ENCODE measurements at places on chromosomes 12 and 14.

DNA sequence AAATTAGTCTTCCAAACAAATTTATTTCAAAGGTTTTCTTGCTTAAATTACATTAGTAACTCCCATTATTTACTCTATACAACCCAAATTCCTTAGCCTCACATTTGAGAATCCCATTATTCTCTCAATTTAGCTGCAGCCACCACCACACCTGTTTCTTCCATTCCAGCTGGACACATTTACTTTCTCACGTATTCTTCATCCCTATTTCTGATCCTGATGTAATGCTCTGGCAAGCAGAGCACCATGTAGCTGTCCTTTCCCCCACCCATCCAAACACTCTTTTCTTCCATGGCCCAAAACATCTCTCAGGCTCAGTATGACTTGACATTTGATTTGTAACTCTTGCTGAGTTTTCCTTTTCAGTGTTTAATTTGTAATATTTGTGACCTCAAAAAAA is 240.2 kb upstream of the CLEC14A start:
- DNase-seq, result no peak

GRCh38 chr12:123107926-123108681 is 42.8 kb downstream of the PITPNM2 start:
- DNase-seq, result no peak

DNA sequence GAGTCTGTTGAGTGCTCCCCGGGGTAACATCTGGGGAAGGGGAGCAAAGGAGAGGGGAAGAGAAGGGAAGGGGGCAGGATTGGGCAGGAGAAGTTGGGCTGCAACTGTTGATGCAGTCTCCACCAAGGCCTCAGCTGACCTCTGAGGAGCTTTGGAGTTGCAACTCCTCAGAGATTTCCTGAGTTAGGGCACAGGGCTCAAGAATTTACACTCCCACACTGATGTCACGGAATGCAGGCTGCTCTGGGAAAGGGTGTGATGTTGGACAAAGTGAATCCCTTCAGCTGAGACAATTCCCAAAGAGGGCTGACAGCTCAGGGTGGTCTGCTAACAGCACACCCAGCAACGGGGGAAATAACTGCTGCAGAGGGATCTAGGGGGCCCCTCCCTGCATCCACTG is 295.6 kb downstream of the PCNX1 start:
- DNase-seq, result no peak

DNA sequence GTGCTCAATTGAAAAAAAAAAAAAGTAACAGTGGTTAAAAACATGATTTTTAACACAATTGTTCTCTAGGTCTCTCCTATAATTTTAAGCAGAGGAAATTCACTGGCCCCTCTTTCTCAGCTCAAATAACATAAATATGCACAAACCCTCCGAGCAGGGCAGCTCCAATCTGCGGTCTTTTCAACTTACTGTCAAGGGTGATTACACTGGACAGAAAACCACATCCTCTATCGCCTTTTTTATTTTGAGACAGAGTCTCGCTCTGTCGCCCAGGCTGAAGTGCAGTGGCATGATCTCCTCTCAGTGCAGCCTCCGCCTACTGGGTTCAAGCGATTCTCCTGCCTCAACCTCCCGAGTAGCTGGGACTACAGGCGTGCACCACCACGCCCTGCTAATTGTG is 16.5 kb upstream of the GABARAPL1 start:
- DNase-seq, result peak; percentile 16

DNA sequence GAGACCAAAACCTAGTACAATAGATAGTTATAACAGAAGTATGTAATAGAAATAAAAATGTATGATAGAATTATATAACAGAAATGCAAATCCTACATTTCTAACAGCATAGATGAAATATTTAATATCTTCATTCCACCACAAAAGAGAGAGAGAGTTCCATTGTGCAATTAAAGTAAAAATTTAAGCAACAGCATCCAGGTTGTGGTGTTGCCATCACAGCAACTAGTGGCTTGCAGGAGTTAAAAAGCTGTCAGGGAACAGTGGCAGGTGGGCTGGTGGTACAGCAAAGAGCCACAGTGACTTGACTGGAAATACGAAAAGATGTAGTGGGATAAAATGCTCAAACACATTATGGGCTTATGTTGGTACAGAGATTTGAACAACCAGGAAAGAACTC is 57.1 kb upstream of the MDM1 start:
- no peak for DNase-seq

GRCh38 chr12:56641219-56641618 is 4.6 kb downstream of the ATP5F1B start:
- no peak for DNase-seq

GRCh38 chr14:24411443-24412389 is 12.9 kb downstream of the NYNRIN start:
- peak; percentile 52 for DNase-seq

DNA sequence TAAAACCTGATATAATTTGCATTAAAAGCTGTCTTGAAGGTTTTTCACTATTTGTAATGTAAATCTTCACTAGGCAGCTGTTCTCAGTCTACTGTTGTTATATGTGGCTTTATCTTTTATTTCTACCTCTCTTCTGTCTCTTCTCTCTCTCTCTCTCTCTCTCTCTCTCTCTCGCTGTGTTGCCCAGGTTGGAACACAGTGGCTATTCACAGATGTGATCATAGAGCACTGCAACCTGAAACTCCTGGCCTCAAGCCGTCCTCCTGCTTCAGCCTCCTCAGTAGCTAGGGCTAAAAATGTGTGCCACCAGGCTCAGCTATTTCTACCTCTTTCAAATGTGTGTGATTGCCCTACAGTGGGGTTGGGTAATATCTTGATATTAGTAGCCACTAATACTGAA is 21.1 kb downstream of the FUT8 start:
- no peak for DNase-seq

GRCh38 chr14:65554837-65555236 is 142.3 kb downstream of the FUT8 start:
- DNase-seq, result no peak

GRCh38 chr14:61260939-61261776 is 20.0 kb downstream of the TMEM30B start:
- no peak for DNase-seq

GRCh38 chr12:76037130-76038103 is 5.8 kb upstream of the PHLDA1 start:
- peak; percentile 77 for DNase-seq

GRCh38 chr12:113292091-113292490 is 42.8 kb downstream of the SLC8B1 start:
- DNase-seq, result no peak

DNA sequence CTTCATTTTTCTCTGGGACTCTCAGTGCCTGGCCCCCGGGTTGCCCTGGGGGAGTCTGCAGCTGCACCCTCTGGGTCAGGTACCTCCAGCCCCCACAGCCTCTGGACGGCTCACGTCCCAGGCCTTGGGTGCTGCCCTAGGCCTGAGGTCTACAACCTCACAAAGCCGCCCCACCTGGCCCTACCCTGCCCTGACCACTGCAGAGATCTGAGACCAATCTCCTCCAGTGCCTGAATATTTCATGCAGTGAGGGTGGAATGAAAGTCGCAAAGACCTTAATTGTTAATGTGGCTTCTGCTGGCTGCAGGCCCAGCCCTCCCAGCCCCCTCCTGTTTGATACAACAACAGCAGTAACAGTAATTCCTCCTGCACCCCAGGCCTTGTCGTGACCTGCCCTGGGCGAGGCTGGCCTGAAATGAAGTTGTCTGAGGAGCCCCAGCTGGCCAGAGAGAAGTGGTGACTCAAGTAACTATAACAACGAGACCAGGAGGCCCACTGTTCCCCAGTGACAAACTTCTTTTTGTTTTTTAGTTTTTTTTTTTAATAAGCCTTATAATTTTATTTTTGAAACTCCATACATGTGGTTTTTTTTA is 8.8 kb upstream of the CCDC85C start:
- DNase-seq, result no peak

DNA sequence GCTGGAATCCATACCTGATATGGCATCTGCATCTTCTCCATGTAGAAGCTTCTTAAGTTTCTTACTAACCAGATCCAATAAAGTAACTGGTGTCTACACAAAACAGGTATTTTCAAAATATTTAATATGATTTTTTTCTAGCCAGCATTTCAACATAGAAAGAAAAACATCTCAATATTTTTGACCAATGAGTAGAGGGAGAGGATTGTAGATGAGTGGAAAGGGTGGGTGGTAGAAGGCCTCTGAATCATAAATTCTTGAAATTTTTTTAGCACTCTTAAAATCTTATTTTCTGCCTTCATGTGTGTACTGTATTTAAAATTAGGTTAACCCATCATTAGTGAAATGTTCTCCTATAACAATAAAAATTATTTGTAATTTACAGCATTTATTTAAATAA is 18.0 kb downstream of the DEPDC4 start:
- DNase-seq, result no peak

DNA sequence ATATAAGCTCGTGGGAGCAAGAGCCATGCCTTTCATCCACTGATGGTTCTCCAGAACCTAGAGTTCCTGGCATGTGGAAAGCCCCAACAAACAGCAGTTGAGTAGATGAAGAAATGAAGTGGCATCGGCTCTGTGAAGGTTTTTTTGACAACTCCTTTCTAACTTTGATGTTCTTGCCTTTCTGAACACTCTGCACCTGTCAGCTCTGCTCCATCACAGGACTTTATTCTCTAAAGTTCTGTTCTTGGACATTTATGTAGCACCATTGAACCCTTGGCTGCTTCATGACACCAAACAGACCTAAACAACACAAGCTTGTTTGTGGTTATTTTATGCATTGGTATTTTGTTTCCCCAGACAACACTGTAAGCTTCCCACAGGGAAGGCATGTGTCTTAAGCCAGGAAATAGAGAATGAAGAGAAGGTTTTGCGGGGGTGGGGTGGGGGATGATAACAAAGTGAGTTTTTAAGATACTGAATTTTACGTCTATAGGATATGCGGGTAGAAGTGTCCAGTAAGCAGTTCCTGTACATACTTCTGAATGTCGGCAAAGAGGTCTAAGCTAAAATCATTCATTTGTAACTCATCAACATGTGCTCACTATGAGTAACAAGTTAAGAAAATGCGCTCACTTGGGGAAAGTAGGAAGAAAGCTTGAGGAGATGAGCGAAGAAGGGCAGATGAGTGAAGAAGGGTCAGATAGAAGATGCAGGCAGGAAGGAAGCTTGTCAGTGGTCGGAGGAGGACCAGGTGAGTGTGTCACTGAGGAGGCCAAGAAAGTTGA is 146.0 kb upstream of the PLEKHG7 start:
- no peak for DNase-seq

- no peak for DNase-seq
These were observed 190.8 kb downstream of the TTC7B start for GRCh38 chr14:90625445-90625844.

DNA sequence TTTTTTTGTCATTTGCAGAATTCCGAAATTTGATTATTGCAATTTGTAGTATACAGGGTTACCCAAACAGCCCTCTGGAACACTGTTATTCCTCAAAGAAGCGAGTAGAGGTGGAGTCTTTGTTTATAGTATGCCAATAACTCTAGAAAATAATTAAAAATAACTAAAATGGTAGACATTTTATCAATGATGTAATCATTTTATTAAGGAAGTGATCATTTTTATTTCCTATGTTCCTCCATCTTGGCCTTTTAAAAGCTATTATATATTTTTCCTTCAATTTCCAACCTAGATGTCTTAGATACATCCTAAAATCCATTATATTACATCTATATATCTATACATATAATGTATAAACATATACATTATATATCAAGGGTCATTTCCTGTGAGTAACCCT is 106.0 kb downstream of the CCDC91 start:
- DNase-seq, result no peak

DNA sequence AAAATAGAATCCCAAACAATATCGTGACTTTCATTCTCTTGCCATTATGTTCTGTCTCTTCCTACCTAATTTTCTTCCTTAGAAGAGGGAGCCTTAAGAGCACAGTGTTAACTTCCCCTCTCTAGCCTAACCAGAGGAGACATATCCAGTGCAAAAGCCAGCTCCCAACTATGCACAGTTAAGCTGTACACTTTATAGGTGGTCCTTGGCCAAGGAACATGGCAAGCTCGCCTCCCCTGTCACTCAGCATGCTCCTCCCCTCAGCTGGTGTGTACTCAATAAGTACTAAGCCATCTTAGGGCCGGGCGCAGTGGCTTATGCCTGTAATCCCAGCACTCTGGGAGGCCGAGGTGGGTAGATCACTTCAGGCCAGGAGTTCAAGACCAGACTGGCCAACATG is 255.1 kb upstream of the TMPO start:
- DNase-seq, result no peak

- DNase-seq, result no peak
These were observed 80.3 kb downstream of the AVPR1A start for GRCh38 chr12:63070709-63071108.

GRCh38 chr14:69673104-69673503 is 61.7 kb downstream of the SUSD6 start:
- DNase-seq, result no peak

DNA sequence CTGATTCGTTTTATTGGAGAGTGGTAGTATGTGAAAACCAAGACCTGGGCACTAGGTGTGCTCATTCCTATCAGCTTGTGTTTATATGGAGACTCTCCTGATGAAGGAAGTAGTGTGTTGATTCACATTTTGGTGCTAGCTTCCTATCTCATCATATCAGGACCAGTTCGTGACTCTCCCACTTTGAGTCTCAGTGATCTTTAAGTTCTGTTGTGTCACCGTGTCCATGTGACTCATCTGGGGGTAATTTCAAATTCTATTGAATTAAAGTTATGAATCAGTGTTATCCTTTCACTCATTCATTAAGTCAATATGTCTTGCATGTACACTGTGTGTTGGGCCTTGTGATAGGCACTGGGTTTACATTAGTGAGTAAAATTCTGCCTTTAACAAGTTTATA is 180.2 kb downstream of the CACNA1C start:
- DNase-seq, result no peak

- DNase-seq, result no peak
These were observed 24.2 kb upstream of the FOXN3 start for GRCh38 chr14:89440986-89441909.

- no peak for DNase-seq
These were observed 85.5 kb downstream of the ADCK1 start for GRCh38 chr14:77885367-77885766.

- no peak for DNase-seq
These were observed 83.5 kb downstream of the RIMBP2 start for GRCh38 chr12:130632642-130633041.

GRCh38 chr12:7868391-7868790 is 4.3 kb downstream of the SLC2A14 start:
- no peak for DNase-seq

GRCh38 chr12:93137656-93138612 is 208.8 kb upstream of the EEA1 start:
- no peak for DNase-seq

DNA sequence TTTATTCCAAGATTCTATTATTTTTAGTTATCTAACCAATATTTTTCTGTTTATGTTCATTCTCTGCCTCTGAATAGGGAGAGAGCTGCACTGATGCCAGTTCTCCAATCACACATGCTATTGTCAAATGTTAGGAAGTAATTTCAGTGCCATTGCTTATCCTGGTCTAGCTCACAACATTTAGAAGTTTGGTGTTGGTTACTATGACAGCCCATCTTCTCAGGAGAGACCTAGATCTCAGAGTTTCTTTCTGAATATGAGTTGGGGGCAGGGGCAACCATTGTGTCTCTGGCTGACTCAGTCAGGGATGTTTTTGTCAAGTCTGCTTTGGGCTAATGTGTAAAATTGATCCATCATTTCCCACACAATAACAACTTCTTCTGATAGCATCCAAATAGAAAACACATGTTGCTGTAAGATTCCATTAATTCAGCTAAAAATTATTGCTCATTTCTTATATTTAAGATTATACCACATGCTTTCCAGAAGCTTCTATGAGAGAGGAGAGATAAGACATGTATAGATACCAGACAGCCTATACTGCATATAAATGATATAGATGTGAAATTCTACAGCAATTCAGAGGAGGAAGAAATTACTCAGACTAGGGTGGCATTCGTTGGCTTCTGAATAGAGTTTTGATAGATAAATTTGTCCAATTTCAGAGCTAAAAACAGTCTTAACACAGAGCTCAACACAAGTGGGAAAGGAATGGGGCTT is 64.8 kb downstream of the DACT1 start:
- no peak for DNase-seq
